ENCODE measurements at places on chromosomes 3 and 15.

GRCh38 chr3:117252208-117252607, 542.6 kb downstream of the TUSC7 start:
- no peak for DNase-seq

- DNase-seq, result no peak
These were observed 378.1 kb downstream of the GABRB3 start for GRCh38 chr15:26394801-26395200.

GRCh38 chr15:79067969-79068368, 22.6 kb downstream of the RASGRF1 start:
- DNase-seq, result no peak

- peak; percentile 51 for DNase-seq
These were observed 345.6 kb downstream of the MCTP2 start for GRCh38 chr15:94576889-94577533.

DNA sequence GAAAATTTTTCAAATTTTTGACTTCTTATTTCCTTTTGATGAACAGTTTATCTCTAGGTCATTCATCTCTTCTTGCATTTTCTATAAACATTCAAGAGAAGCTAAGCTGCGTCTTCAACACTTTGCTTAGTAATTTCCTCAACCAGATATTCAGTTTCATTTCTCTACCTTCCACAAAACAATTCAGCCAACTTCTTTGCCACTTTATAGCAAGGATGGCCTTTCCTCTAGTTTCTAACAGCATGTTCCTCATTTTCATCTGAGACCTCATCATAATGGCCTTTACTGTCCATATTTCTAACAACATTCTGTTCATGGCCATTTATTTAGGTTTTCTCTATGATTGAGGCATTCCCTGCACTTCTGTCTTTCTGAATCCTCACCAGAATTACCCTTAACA, 90.0 kb downstream of the ARIH1 start:
- peak; percentile 26 for DNase-seq

DNA sequence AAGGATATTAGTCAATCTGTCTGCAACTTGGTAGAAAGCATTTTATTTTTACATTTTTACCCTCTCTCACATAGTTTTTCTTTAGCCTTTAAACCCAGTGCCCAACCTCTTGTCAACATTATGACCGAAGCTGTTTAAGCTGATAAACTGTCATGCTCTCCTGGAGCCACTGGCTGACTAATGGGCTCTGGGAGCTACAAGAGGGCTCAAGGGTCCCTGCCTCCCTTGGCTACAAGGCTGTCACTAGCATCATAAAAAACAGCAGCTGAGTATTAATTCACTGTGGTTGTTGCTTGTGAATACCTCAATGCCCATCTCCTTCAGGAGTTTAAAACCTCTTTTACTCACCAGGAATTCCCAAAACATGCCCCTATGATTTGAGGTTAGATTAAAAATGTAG, 237.9 kb downstream of the ZMAT3 start:
- no peak for DNase-seq

DNA sequence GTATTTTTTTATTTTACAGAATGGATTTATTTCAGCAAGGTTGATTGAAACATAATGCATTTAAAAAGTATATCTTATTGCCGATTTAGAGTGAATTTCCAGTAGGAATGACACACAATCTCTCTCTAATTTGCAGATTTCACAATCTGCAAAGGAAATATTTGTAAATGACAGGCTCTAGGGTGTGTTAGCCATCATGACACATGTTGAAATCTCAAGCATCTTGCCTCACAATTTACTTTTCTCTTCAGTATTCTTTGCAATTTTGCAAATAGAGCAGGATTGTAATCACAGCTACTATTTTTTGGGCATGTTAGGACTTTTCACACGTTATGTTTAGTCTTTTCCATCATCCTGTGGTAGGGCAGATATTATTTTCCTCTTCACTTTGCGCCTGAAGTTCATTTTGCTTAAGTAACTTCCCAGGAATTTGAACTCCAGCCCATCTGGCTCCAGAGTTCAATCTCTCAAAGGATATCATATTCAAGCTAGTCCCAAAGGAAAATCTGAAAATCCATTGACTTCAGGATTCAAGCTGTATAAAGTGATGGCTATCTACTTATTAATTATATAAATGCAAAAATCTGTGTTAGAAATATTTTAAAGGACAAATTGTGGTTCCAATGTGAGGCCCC, 55.4 kb downstream of the ATP13A4 start:
- peak; percentile 20 for DNase-seq

DNA sequence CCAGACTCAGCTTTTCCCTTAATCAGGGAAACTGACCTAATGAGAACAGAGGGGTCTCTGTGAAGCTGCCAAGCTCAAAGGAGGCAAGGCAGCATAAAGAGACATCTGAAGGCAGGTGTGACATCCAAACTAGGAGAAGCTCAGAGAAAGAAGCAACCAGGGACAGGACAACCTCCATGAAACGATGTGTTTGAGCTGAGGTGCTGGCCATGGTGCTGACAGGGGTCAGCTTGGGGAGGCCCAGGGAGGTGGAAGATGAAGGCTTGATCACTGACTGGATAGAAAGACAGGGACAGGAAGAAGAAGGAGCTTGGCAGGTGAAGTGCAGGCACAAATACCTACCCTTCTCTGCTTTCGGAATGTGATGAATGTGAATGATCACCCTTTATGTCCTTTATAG, 179.5 kb upstream of the NSMCE3 start:
- DNase-seq, result no peak

GRCh38 chr15:92603743-92604470, 51.7 kb downstream of the FAM174B start:
- no peak for DNase-seq

DNA sequence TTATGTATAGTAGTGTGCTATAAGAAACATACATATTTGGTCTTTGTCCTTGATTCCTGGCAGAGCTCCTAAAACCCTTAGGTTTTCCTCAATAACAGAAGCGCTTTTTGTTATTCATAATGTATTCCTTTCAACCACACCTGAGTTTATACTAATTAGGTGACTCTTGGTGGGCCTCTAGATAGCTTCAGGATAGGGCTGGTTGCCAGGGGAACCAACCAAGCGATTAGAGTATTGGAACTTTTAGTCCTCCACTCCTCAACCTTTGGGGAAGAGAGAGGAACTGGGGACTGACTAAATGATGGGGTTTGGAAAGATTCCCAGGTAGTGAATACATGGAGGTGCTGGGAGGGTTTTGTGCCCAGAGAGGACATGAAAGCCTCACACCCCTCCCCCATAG, 24.6 kb downstream of the TMCC1 start:
- no peak for DNase-seq

DNA sequence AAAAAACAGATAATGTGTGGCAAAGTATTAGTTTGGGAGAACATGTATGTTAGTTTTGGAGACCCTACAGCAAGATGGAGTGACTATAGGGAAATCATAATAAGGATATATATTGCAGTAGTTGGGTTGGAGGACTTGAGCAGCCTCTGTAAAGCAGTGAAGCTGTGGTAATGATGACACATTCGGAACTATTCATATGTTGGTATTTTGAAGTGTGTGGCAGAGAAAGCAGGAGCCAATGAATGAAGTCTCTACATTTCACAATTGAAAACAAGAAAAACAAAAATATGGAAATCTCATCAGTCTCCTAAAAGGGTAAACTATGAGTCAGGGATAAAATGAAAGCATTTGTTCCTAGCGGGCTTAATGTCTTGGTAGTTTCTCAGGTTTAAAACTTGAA, 645.9 kb downstream of the OTOL1 start:
- DNase-seq, result no peak

DNA sequence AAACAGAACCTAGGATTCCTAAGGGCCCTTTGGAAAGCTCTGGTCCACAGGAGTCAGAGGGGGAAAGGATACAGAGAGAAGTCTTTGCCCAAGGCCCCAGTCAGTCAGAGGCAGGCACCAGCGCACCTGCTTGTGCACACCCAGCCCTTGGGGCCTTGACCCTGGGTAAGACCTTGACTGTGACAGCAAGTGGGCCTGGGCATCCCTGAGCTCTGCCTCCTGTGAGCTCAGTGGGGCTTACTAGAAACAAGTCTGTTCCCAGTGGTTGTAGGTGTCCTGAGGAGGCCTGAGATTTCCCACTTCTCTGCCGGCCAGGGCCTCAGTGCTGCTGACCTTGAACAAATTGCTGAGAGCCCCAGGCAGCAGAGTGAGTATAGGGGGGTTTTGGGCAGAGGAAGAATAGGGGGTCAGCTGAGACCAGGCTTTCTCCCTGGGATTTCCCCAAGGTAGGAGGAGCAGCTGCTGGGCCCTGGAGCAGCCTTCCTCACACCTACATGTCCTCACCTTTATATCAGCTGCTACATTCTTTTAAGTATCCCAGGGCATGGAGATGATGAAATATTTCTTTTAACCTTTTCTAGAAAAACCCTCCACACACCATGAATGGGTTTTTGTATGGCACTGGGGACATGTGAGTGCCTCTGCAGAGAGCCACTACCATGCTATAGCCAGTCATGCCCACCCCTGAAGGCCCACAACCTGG, 9.7 kb upstream of the DAG1 start:
- DNase-seq, result no peak

DNA sequence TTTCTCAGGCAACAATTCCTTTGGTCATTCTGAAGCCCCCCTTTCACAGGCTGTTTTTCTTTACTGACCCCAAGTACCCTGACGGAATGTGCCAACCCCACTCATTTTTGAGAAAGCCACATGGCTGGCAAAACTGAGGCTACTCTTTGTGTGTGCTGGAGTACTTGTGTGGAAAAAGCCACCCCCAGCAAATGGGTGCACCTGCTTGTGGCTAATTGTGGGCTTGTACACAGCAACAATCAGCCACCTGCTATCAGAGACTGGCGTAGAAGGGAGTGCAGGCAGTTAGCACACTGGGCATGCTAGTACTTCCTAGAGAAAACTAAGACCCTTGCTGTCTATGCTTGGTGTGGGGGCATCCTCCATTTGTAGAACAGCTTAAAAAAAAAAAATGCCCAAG, 110.1 kb upstream of the LMOD3 start:
- DNase-seq, result no peak

DNA sequence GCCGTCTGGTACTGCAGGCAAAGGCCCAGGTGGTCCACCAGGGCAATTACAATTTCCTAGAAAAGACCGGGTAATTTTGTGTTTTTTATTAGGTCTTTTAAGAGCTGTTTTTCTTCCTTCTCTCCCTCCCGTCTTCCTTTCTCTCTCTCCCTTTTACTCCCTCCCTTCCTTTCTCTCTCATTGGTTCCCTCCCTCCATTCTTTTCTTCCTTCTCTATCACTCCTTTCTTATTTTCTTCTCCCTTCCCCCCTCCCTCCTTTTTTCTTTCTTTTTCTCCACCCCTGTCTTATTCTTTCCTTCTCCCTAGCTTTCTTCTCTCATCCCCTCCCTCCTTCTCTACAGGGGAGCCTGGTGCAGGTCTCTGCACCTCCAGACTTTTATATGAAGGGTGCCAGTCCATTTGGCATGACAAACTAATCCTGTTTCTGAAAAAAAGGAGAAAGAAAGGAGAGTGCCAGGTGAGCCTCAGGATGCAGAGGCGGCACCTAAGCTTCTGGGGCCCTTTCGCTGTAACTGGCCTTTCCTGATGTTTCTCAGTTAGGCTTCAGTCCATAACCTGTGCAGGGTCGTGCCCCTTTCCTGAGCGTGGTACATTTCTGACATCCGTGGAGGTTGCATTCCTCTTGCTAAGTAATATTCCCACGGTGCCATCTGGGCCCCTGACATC, 9.1 kb upstream of the ONECUT1 start:
- no peak for DNase-seq

- DNase-seq, result no peak
These were observed 69.3 kb downstream of the RPL39L start for GRCh38 chr3:187069857-187070516.

- DNase-seq, result no peak
These were observed 68.0 kb downstream of the GMPS start for GRCh38 chr3:155938409-155938808.

DNA sequence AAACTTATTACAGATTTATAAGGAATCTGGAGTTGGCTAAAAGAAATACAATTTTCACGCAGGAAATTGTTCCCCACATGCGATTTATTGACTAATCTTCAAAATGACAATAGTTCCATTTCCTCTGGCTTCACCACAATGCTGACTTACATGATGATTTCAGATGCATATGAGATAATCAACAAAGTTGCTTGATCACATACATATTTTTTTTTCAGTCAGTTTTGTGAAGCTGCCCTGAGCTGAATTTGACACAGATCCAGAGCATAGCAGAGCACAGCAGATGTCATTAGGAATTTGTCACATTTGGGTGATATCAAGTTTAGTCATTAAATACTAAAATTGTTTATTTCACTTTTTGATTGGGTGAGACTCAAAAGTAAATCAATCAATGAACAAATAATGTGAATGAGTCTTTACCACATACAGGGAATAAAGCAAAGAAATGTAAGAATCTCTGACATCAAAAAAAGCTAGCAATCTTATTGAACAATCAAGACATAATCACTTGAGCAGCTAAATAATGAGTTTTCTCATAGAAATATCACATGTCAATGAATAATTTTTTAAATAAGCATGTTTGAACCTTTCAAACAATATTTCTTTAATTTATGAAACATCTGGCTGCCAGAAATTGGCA, 18.3 kb downstream of the CPB1 start:
- DNase-seq, result no peak

DNA sequence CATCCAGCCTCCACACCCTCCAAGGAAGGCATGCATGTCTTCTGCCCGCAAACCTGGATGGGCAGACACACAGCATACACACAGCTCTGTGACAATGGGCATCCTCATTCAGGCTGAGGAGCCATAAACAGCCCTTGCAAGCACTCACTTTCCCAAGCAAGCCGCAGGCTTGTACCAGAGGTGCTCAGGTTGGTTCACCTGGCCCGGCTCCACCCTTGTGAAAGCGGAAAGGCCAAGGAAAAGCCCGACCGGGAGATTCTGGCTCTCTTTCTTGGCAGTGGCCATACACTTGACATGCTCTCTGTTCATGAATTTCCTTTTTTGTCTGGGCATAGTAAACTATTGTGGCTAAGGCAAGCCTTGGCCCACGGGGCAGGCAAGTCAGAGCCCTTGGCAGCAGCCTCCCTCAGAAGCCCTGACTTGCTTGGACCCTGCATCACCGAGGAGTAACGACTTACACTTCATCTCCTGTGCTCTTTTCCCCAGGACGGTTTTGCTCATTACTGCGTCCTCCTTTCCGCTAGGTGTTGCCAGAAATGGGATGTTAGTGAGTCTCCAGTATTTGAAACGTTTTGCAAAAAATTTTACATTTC, 74.6 kb upstream of the BNC1 start:
- DNase-seq, result no peak

DNA sequence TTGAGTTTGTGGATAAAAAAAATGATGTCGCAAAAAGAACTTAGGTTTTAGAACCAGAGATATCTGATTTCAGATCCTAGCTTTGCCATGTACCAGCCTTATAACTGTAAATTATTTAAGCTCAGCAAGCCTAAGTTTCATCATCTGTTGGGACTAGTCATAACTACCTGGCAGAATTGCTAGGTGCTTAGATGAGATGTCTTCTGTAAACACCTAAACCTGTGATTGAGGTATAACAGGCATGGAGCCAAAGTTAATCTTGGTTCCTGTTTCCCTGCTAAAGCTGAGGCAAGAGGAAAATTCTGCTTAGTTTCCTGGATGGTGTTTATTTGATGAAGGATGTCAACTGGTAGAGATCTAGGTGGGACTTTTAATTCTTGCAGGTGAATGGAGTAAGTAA, 331.3 kb upstream of the RBMS3 start:
- no peak for DNase-seq

Measured in suppressor macrophage treated with lipopolysaccharide for 1 hour (primary cell).